HFFc6 (cell line): ENCODE measurements at places on chromosomes 4 and X. TPM values are rescaled to one million over a fixed set of nuclear protein-coding genes. Genes with fewer than 3 reads are reported as not detected.
A peak's percentile ranks its signal among the peaks of the same experiment; 100 is the strongest.

Gene EREG
- 28.8 and 35.5 TPM in 2 replicates for total RNA-seq

Gene HERC3
- total RNA-seq, result 16.5 to 27.3 TPM (median 24.8 TPM) in 3 replicates

Gene STK32B
- 0.08 to 0.33 TPM (median 0.21 TPM) in 3 replicates for total RNA-seq

Gene IRS4
- not detected in 3 replicates for total RNA-seq

Gene HSFX1
- 0.30 to 0.61 TPM (median 0.56 TPM) in 3 replicates for total RNA-seq

Gene PCDH19
- 0.02 to 0.09 TPM (median 0.03 TPM) in 3 replicates for total RNA-seq

Gene TEX13C
- total RNA-seq, result not detected in 3 replicates

Gene TBC1D9
- 16.3 to 18.9 TPM (median 16.8 TPM) in 3 replicates for total RNA-seq

Gene IL2
- not detected in 3 replicates for total RNA-seq

Gene ATP10D
- 54.0 to 62.5 TPM (median 55.8 TPM) in 3 replicates for total RNA-seq

Gene EIF4E
- total RNA-seq, result 109 to 147 TPM (median 125 TPM) in 3 replicates

Gene PNMA5
- total RNA-seq, result not detected in 2 replicates

Gene HSD17B13
- not detected in 3 replicates for total RNA-seq

DNA sequence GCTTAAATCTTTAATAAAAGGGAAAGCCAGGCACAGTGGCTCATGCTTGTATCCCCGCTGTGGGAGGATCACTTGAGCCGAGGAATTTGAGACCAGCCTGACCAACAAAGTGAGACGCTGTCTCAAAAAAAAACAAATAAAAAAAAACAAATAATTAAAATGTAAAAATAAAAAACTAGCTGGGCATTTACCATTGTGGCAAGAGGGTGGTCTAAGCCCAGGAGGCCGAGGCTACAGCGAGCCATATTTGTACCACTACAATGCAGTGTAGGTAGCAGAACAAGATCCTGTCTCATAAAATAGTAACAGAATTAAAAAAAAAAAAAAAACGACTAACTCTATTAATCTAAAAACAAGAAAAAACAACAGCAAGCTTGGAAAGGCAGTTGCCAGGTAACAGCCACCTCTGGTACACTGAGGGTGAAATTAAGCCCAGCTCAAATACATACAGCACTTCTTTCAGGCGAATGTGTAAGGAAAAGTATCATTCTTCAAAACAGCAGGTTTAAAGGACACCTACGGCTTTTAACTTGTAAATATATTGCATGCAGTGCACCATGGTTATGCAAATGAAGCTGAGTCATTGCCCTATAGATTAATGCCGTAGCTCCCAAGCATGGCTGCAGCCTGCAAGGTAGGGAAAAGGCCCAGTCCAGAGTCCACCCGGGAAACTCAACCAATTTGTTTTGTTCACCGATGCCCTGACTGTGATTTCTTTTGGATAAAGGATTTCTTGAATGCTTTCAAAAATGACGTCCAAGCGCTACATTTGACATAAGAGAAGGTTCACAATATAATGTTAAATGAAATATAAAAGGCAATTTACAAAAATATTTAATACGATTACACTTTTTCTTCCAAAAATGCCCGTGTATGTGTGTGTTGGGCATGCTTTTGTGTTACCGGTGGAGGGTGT, 14.5 kb upstream of the TXLNG start:
- peak; percentile 83 for DNase-seq

DNA sequence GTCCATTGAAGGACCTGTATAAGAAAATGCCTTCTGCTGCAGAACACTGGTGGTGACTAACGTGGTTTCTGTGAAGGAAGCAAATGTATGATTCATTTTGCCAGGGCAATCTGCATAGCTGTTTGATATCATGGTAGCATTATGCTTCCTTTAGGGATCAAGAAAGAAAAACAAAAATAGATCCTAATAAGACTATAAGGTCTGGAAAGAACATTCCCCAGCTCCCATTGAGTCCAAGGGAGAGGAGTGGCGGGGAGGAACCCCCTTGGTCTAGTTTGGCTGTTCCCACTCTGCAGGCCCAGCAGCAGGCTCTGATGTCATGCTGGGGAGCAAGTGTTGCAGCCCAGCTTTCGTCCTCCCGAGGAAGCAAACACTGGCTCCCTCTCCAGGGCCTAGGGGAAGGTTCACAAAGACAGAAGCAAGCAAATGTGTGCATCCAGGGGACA, 154.5 kb upstream of the GALNT7 start:
- peak; percentile 37 for DNase-seq

DNA sequence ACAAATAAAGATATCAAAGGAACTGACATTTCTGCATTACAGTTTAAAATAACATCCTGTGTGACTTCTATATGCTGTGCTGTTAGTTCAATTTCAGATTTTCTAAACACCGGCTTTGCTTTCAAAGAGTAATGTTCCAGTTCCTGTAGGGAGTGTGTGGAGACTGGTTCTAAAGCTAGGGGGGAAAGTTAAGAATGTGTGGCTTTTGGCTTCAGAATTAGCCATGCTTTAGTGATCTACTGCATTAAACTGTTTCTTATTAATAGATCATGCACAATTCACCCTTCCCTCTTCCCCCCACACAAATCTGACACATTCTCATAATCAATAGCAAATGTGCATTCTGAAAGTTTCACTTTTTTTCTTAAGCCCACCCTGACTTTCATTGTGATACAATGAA, 32.0 kb upstream of the DKK2 start:
- no peak for DNase-seq

DNA sequence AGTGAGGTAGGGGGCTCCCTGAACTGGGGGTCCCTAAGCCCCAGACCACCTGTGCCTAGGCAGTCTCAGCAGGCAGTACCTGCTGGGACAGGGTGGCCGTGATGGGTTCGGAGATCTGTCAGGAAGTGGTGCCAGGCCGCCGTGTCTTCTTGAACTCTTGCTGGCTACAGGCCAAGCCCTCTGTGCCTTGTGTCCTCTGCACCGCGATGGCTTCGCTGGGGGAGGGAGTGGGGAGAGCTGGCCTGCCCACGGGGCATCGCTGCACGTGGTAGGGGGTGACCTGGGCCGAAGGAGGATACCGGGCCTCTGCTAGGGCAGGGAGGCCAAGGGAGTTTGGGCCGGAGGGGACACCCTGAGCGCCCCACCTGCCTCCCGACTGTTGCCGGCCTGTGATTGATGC, 96.7 kb upstream of the NKX1-1 start:
- no peak for DNase-seq

GRCh38 chr4:7503559-7504249, 69.0 kb upstream of the PSAPL1 start:
- DNase-seq, result no peak

DNA sequence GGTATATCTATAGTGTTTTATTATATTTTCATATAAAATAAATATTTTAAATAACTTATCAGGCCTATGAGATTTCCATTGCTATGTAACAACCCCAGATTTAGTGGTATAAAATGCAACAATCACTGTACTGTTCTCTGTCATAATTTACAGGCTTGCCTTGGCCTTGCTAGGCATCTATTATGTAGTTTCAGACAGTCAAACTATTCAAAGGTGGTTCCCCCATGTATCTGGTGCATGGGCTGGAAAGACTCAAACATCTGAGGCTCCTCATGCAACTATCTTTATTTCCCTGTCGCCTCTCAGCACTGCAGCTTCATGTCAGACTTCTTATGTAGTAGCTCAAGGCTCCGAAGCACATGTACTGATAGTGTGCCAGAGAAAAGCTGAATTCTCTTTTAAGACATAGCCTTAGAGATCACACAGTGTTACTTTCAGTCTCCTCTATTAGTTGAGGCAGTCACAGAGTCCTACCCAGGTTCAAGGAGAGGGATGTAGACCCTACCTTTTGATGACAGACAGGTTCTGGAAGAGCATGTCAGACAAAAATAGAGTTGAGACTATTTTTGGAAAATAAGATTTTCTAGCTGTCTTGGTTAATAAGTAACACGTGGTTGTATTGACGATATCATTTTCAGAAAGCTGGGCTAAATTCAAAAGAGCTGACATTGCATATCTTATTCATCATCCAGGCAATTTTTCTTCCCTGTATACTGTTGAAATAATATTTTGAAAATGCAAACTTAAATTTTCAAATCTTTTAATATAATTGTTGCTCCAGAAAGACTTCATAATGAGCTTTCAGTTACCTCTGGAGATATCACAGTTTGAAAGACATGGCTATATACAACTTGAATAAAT, 19.4 kb downstream of the MTTP start:
- DNase-seq, result no peak

- peak; percentile 95 for DNase-seq
Measured at GRCh38 chr4:118981839-118982381, 93.3 kb downstream of the SYNPO2 start.

DNA sequence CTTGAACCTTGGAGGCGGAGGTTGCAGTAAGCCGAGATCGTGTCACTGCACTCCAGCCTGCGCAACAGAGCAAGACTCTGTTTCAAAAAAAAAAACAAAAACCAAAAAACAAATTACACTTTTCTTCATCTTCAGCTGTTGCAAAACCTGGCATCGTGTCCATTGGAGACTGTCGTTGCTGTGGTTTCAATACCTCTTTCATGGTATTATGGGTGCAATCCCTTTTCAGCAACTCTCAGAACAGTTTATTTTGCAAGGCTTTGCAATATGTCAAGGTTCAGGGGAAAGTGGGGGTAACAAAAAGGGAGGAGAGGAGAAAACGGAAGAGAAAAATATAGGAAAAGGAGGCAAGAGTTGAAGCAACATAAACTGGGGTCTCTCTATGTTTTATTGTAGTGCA, 40.8 kb downstream of the ARSD start:
- no peak for DNase-seq

DNA sequence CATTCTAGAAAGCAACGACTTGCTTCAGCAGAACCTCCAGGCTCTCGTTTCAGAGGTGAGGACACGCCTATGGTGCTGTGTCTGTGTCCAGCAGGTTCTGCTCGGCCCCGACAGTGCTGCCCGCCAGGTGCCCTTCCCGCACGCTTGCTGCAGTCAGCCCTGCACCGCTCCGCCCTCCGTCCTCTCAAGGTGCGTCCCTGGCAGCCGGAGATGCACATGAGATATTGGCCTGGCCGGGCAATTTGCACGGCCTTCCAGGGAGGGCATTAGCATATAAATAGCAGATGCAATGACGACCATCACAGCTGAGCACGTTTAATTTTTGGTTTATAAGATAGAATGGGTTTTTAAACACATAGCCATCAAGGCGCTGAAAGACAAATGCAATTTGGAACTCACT, 14.4 kb downstream of the UVSSA start:
- no peak for DNase-seq

DNA sequence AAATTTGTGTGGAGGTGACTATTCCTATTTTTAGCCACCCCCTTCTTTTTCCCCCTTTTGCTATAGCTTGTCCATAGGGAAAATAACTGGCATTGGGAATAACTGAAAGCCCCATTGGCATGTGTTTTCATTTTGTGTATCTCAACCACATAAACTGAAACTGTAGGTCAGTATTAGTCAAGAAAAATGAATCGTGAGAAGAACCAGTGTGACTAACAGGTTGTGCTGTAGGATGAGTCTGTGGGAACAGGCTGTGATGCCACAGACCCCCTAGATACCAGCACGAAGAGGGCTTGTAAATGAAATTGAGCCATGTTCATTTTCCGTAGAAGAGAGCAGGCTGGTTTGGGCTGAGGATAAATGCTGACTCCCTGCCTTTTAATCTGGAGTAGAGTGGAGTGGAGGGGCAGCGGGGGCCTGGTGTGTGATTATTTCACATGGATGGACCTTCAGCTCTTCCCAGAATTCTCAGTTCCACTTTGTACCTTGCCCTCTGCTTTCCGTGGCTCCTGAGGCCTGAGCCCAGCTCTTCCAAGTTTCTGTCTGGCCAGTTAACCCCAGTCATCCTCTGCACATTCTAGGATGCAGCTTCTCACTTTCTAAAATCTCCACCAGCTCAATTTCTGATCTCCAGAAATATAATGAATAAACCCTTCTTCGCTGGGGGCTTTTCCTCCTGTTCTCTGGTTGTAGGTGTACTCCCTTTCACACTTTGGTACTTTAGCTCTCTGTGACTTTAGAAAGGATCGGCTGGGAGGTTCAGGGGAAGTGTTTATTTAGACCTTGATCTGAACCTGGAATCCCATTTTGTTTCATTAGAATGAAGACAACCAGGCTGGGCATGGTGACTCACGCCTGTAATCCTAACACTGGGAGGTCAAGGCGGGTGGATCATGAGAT, 37.3 kb downstream of the DCUN1D4 start:
- DNase-seq, result no peak

DNA sequence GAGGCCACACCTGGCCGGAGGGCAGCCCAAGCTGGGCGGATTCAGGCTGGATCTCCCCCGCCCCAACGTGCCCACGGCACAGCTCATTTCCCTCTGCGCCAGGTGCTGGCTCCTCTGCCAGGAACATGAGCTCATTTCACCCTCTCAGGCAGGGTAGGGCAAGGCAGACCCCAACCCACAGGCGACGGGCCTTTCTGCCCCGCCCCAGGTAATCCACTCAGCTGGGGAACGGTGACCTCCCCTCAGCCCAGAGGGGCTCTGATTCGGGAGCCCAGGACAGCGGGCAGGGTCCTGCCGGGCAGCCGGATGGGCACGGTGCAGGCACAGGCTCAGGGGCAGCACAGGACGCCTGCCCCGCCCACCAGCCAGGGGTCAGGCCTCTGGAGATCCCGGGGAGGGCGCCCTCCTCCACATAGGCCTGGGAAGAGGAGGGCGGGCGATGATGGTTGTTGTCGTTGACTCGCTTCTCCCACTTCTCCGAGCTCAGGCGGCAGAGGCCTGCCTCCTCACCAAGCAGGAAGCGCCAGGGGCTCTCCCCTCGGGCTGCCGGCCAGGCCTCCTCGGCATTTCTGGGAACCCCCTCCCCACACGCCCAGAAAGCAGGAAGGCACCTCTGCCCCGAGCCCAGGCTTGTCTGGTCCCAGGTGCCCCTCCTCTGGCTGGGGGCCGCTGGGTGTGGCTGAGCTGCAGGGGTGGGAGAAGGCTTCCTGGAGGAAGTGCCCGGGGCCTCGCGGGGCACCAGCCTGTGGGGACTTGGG, 31.1 kb downstream of the TACC3 start:
- no peak for DNase-seq

DNA sequence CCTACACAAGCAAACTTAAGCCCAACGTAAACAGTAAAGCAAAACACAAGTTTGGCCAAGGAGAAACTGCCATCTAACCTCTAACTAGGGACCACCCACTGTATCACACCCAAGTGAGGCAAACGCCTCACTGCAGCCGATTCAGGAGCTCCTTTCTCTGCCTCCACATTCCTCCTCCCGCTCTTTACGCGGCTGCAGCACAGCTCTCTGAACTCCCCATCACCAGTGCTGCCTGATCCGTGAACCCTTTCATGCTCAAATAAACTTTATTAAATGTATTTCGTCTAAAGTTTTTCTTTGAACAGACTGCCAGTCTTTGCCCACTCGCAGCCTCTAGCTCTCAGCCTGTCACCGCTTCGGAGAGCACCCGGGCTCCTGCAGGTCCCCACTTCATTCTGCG, 6.5 kb downstream of the PNMA6E start:
- DNase-seq, result no peak

GRCh38 chrX:39616098-39616729, 481.5 kb downstream of the BCOR start:
- DNase-seq, result no peak

- DNase-seq, result no peak
Measured at GRCh38 chrX:10526451-10526850, 93.9 kb downstream of the MID1 start.

DNA sequence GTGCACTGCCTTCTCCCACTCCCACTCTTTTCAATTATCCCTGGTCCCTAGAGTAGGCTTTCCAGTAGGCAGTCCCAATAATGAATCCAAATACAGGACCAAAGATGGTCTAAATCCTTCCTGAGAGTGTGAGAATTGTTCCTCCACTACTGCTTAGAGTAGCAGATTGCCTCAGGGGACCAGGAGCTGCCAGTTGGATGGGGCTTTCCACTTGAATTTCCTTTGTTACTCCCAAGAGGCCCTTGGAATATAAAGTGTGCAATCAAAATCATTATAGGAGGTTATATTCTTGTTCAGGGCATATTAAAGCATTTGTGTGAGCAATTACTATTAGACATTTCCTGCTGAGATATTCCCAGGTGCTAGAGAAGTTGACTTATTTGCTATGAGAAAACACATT, 156.6 kb upstream of the TLL1 start:
- no peak for DNase-seq

GRCh38 chr4:53281438-53281837, 84.4 kb downstream of the SCFD2 start:
- no peak for DNase-seq
